Glomerular endothelial cell (primary cell): ENCODE measurements at places on chromosomes 3 and 15.

DNA sequence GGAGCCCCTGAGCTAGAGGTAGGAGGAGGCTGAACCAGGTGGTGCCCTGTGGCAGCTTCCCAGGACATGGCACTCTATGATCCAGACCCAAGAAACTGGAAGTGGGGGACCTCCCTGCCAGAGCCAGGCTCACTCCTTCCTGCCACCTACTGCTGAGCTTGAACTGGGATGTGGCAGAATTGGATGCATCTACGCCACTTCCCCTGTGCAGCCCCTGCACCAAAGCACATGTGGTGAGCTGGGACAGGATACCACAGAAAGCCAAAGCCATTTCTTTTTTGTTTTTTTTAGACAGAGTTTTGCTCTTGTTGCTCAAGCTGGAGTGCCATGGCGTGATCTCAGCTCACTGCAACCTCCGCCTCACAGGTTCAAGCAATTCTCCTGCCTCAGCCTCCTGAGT is 518.0 kb upstream of the PPP2R3A start:
- no peak for DNase-seq

DNA sequence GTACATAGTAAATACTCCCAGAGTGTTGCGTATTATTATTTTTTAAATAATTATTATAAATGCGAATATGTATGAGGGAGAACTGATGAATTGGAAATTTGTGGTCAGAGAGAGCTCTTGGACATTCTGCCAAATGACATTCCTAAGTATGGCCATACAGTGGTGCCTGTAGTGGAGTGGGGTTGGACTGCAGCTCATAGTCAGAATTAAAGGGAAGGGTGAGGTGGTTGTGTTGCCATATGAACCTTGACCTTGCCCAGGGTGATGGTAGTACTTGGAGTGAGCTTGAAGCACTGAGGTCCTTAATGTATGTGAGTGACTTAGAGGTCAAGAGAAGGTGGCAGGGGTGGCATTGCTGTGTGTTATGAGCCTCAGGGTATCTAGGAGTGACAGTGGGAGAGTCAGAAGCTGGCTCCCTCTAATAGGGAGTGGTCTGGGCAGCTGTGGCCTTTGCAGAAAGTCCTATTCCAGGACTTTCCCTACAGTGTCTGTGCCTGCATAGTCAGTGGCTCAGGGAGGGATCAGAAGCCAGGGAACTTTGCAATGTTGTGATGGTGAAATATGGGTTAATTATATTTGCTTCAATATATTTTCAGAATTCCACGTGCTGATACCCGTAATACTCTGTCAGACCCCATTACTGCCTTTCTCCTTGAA is 26.2 kb downstream of the PDE8A start:
- no peak for DNase-seq

GRCh38 chr3:16719426-16719825 is 114.2 kb upstream of the DAZL start:
- no peak for DNase-seq

DNA sequence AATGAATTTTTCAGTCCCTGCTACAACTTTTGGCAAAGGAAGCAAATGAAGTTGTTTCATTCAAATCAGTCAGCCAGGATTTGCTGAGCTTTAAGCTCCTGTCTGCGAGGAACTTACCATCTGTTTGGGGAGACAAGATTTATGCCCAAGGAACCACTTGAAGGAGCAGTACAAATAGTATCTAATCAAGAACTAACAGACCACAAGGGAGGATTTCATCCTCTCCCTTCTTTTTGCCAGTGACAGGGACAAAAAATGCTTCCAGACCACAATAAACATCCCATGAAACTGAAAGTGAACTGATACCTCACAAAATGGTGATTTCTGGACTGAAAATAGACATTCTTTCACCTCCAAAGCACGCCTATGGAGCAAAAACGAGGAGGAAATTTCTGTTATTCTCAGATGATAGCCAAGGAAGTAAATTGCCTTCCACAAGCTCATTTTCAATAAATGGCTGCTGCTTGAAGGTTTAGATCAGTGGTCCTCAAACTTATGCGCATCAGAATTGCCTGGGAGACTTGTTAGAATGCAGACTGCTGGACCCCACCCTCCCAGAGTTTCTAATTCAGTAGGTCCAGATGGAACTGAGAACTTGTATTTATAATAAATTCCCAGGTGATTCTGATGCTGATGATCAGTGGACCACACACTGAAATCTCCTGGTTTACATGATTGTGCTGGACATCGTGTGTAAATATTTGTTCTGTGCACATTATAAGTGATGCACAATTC is 202.4 kb upstream of the GADL1 start:
- no peak for DNase-seq

GRCh38 chr3:37660782-37661181 is 200.9 kb upstream of the CTDSPL start:
- no peak for DNase-seq

DNA sequence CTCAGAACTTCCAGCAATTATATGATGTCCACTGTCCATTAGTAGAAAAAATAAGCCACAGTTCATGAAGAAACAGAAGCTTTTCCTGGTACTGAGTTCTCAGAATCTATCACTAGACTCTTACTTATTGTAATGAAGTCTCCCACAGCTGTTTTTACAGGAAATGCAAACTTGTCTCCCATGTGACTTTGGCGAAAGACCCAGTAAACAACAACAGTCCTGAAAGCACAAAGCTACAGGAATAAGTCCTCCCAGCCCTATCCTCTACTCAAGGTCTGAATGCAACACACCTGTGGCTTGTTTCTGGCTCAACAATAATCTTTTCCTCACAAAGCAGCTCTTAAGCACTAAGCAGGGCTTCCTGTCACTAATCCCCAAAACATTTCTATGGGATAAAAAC is 55.9 kb downstream of the EOMES start:
- no peak for DNase-seq

- no peak for DNase-seq
Measured at GRCh38 chr3:170703121-170703588, 117.3 kb upstream of the SLC7A14 start.

DNA sequence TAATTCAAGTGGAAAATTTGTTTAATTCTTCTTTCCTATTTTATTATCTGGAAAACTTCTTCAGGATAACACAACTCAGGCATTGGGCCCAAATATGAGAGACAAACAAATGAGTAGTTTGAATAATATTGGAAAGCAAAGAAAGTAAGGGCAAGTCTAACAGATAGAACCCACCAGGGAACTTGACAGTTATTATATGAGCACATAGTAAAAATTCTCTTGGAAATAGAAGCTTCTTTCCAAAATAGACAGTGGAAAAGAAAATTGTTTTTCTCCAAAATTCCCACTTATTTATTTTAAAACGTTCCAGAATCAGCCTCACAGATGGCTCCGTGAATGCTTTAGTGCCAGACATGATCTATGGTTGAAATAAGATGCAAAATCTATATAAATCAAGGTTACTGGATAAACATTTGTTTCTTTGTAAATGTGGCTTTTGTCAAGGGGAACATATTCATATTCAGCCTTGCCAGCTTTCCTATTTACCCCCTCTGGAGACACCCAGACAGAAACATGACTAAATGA is 23.9 kb downstream of the LDHAL6B start:
- DNase-seq, result no peak

DNA sequence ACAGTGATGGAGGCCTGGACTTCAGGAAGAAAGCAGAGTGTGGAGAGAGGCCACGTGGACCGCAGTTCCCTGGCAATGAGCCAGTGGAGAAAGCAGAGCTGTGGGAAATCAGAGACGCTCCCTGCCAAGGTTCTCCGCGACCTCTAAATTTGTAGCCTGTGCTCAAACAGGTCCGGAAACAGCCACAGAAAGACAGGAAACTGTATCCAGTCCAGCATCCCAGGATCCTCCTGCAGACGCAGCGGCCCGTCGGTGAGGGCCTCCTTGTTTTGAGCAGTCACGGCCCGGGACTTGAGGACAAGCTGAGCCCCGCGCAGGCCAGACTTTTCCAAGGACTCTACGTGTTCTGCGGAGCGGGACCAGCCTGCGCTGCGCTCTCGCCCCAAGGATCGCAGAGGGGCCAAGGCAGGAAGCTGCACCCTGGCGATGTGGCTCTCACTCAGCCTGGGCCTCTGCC is 22.3 kb downstream of the RPSA start:
- peak; percentile 72 for DNase-seq

GRCh38 chr3:127037418-127037841 is 54.5 kb downstream of the PLXNA1 start:
- DNase-seq, result no peak
